ENCODE measurements at places on chromosomes 1 and 21.

GRCh38 chr21:36149788-36150711 lies 6.6 kb upstream of the DOP1B start:
- no peak for DNase-seq

- no peak for DNase-seq
Measured at GRCh38 chr1:235929216-235929615, 62.5 kb upstream of the LYST start.

GRCh38 chr1:26483980-26484379 lies 11.7 kb downstream of the HMGN2 start:
- no peak for DNase-seq

DNA sequence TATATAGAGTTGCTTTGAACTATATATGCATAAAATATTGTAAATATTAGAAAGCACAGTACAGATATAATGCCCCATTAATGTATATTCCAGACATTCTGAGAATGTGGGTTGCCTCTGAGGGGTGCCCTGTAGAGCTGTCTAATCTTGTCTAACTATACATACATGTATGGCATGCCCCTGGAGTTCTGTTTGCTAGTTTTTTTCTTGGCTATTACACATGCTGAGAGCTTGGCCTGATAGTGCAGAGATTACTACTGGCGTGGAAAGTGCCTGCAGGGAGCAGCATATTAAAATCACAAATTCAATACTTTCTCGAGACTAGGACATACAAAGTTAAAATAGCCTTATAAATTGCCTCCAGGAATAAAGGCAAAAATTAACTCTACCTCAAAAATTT lies 24.1 kb downstream of the KCNA3 start:
- DNase-seq: no peak

DNA sequence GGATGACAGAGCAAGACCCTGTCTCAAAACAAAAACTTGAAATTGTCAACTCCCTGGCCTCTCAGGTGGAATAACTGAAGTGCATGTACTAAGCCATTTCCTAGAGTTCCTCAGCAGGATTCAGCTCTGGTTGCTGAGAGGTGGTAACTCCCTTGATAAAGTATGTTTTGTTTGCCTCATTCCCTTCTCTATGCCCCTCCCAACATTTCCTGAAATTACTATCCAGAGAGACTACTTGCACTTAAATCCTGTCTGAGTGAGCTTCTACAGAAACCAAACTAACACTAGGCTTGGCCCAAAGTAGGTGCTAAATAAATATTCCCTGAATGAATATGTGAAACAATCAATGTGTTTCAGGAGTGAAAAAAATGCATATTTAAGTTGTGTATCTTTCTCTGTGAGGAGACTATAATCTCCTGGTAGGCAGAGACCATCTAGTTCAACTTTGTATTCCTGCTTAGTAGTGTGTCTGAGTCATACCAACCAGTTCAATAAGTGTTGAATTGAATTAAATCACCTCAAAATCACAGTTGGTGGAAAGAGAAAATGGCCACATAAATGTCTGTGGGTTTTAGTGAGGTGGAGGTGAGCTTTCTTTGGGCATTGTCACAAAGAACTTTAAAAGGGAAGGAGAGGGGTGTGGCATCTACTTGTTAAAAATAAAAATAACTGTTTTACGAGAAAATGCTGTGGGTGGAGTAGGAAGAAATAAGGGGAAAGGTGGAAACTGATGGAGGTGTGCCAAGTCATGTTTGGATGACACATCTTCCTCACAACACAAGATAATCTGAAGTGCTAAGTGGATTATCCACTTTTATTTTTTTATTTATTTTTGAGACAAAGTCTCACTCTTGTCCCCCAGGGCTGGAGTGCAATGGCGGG lies 12.6 kb downstream of the RIMKLA start:
- no peak for DNase-seq

DNA sequence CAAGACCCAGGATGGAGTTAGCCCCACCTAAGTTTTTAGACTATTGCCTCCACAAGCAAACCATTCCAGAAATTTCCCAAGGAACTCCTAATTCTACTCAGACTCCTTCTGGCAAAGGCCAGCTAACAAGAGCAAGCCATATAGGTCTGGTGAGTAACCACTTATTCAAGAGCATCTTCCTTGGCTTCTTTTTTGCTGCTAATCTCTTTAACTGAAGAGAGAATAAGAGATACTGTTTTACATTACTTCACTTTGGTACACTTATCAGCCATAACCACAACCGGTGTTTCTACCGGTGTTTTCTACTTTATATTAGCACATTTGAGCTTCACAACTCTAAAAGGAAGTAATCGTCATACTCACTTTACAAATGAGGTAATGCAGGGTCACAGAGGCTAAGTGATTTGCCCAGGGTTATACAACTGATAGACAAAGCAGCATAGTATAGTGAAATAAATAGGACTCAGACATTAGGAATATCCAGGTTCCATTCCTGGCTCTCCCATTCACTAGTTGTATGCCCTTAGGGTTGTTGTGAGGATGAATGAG lies 1.7 kb upstream of the EPS15 start:
- no peak for DNase-seq

- DNase-seq: no peak
Measured at GRCh38 chr1:175508320-175509110, 234.9 kb downstream of the TNR start.

GRCh38 chr1:50438945-50439344 lies 15.7 kb upstream of the DMRTA2 start:
- no peak for DNase-seq

DNA sequence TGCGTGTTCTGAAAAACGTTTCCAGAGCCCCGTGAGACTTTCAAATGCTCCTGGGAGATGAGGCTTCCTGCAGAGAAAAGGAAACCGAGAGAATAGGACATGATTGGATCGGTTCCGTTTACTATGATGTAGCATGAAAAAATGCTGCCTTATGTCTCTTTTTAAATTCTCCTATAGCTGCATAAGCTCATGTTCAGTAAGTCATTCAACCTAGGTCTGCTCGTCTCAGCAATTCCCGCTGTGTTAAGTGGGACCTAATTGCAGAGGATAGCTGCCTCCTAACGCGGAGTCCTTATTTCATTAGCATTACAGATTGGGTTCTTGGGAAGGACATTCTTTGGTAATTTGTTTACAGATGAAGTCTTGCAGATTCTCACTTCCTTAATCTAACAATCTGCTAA lies 165.3 kb downstream of the GALNT2 start:
- no peak for DNase-seq

- DNase-seq: no peak
Measured at GRCh38 chr1:226017070-226017469, 17.9 kb upstream of the SDE2 start.

GRCh38 chr1:149937759-149938158 lies 1.1 kb upstream of the MTMR11 start:
- no peak for DNase-seq

DNA sequence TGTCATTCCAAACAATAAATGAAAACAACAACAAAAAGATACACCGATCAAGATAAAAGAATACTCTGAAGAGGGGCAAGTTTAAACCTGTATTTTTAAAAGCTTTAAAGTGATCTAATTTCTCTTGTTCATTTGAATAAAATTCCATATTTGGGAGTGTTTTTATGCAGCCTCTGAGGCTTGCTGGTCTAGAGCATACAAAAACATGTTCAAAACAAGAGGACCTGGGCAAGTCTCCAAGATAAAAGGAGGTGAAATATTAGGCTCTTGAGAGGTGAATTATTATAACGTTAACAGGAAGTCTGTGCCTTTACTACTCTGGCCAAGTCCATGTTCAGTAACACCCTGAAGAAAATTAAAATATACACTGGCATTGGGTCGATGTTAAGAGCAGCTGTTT lies 20.1 kb downstream of the URB1 start:
- DNase-seq: no peak

GRCh38 chr1:169001353-169001752 lies 105.1 kb upstream of the ATP1B1 start:
- no peak for DNase-seq

DNA sequence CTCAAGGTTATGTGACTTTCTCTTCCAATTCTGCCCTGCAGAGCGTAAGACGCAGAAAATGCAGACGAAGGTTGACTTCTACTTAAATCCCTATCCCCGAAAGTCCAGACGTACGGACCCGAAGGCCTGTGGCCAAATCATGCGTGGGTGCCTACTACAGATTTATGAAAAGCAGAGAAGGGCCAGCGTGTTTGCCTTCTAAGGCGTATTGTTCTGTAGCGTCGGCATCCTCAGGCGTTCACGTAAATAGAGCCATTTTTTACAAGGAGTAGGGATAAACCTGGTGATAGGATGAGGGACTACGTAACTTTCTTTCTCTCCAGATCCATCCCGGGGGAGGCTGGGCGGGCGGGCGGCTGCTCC lies 222 bp upstream of the GIPC2 start:
- DNase-seq: no peak

DNA sequence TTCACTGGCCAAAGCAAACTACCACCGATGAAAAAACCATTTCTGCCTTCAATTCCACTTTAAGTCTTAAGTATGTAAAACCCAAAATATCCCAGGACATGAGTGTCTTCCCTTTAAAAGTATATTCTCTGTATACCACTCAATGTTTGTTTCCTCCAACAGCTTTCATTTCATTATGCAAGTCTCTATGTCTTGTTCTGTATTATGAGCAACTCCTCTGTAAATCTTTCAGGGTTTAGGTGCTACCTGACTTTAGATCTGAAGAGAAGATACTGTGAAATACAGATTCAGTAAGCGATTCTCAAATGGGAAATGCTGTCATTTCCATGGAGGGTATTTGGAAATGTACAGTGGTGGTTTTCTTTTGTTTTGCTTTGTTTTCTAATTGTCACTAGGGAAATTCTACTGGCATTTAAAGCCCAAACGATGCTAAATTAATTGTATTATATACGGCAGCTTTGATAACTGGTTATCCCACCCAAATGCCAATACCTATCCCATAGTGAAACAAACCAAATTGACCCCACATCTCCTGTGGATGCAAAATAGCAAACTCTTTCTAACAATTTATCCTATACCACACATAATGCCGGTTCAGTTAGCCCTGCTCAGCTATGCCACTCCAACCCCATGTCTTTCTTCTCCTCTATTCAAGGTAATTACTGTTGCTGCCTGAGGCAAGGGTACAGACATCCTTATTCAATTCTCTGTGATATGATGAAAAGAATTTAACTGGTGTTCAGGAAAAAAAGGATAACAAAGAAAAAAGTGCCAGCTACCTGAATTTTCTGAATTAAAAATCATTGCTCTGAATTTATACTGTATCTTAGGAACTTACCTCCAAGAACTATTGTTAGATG lies 182.8 kb downstream of the EIF4G3 start:
- DNase-seq: no peak

- no peak for DNase-seq
Measured at GRCh38 chr1:221559911-221560310, 182.0 kb downstream of the DUSP10 start.

DNA sequence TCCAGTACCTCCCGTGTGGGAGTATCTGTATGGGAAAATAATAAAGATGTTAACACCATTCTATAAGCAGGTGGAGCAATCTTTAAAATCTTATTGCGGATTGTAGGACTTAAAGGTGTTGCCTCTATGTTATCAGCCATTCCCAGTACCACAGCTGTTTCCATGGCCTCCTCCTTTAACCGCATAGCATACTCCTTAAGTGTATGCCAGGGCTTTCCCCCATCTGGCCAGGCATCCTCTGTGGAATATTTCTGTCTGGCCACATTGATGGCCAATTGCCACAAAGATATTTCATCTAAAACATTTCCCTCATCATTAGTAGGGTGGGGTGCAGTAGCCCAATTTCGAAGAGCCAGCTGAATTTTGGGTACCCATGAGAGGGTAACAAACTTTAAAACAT lies 7.3 kb upstream of the STUM start:
- no peak for DNase-seq

- DNase-seq: no peak
Measured at GRCh38 chr1:31705080-31705866, 1.5 kb upstream of the COL16A1 start.

GRCh38 chr1:154304664-154305337 lies 16.1 kb upstream of the AQP10 start:
- DNase-seq: no peak

- DNase-seq: peak; percentile 36
Measured at GRCh38 chr1:58340185-58340584, 206.3 kb downstream of the OMA1 start.

GRCh38 chr21:26170471-26171257 lies at the start of gene APP:
Gene APP (minus strand): TSS chr21:26170770. CDS start chr21:26170620, 150 bp downstream.
- peak; percentile 82 for DNase-seq

- no peak for DNase-seq
Measured at GRCh38 chr1:101924700-101925099, 72.0 kb downstream of the OLFM3 start.

DNA sequence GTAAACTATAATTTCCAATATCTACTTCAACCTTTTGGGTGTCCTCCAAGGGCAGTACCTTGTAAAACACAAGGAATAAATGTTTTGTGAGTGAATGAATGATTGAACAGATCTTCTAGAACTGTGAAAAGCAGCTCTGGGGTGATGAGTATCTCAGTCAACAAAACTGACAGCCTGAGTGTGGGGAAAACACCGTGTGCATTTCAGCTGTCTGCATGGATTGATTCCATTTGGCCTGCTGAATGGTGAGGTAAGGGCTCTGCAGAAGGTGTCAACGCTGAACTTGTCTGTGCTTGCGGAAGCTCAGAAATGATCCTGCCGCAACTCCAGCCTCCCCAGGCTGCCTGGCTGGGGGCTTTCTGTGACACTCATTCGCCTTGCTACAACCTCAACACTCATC lies 7.4 kb upstream of the AGMAT start:
- DNase-seq: no peak

- DNase-seq: no peak
Measured at GRCh38 chr1:96522927-96523326, 198.7 kb upstream of the PTBP2 start.

DNA sequence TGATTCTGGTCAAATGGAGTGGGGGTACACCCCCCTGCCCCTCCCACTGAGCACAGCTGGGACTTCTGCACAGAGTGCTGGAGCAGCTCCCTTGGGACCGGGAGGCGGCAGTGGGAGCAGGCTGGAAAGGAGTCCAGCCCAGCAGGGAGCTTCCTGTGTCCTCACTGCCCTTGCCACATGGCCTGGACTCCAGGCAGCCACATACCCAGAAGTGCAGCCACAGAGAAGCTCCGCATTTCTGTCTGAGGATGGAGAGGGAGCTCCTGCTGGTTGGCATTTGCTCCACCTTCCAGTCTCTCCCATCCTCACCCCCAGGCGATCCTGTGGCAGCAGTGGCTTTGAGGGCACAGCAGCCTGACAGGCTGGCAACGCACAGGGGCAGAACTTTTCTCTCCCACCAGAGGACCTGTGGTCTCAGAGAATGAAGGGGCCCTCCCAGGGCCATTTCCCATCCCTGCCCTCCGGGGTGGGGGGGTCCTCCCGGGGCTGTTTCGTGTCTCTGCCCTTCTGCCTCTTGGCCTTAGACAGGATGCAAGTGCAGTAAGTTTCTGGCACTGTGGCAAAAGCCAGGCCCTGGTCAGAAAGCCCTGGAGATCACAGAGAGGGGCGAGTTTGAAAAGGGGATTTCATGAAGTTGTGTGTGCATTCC lies 103.6 kb upstream of the COL6A1 start:
- DNase-seq: no peak
